ENCODE measurements at places on chromosomes 1 and 21.

- no peak for DNase-seq
Measured at GRCh38 chr1:222124602-222125001, 382.7 kb upstream of the DUSP10 start.

GRCh38 chr21:38420140-38420539 is 78.1 kb downstream of the ERG start:
- no peak for DNase-seq

DNA sequence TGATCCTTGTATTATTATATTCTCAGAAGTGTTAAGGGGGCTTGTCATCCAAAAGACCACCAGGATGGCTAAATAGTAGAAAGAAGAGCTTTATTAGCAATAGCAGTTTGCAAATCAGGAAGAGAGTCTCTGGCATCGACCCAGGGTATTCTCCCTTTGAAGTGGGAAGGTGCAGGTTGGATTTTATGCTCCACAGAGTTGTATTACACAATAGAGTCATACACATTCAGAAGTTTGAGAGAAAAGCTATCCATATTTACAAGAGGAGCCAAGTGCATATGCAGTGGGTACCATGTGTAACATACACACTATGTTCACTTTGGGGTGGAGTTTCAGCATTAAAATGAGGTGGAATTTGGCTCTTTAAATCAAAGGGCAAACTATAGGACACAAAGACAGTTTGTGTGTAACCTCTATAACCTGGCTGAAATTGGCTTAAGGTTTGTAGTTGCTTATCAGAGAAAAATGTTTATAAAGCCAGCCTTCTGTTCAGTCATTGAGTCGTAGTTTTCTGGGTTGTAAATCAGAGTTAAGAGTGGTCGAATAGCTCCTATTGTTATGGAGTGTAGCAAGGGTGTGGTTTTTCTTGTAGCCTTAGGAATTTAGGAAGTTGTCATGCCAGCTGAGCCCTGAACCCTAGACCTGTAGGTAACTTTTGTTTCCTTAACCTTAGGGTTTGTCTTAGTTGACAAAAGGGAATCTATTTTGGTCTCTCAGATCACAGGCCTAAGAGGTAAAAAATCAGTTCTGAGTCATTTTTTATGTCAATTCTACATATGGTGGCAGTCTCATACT is 125.3 kb downstream of the DNM3 start:
- DNase-seq: no peak

- no peak for DNase-seq
Measured at GRCh38 chr1:108045460-108045859, 80.5 kb upstream of the VAV3 start.

DNA sequence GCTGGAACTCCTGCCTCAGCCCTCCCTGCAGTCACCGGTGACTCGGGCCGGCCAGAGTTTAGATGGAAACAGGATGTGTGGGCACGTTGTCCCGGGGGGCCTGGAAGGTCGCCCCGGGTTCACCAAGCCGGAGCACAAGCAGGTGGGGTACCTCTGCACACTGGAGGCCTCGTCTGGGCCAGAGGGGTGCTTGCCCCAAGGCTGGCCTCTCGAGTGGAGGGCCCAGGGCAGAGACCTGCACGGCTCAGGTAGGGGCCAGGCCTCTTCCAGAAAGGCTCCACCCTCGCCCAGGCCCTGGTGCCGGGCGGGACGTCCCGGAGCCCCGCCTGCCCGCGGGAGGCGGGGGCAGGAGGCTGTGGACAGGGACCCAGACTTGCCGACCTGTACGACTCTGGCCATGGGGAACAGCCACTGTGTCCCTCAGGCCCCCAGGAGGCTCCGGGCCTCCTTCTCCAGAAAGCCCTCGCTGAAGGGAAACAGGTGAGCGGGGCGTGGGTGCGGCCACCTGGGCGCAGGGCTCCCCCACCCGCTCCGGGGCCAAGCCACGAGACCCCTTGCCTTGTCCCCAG is at the start of gene PLEKHN1:
PLEKHN1 (plus strand) TSS at position 348 of the 569 bp plus-strand sequence; CDS start at position 398, 50 bp downstream.
- DNase-seq: no peak

- no peak for DNase-seq
Measured at GRCh38 chr1:121558514-121558913, 373.7 kb downstream of the SRGAP2C start.

DNA sequence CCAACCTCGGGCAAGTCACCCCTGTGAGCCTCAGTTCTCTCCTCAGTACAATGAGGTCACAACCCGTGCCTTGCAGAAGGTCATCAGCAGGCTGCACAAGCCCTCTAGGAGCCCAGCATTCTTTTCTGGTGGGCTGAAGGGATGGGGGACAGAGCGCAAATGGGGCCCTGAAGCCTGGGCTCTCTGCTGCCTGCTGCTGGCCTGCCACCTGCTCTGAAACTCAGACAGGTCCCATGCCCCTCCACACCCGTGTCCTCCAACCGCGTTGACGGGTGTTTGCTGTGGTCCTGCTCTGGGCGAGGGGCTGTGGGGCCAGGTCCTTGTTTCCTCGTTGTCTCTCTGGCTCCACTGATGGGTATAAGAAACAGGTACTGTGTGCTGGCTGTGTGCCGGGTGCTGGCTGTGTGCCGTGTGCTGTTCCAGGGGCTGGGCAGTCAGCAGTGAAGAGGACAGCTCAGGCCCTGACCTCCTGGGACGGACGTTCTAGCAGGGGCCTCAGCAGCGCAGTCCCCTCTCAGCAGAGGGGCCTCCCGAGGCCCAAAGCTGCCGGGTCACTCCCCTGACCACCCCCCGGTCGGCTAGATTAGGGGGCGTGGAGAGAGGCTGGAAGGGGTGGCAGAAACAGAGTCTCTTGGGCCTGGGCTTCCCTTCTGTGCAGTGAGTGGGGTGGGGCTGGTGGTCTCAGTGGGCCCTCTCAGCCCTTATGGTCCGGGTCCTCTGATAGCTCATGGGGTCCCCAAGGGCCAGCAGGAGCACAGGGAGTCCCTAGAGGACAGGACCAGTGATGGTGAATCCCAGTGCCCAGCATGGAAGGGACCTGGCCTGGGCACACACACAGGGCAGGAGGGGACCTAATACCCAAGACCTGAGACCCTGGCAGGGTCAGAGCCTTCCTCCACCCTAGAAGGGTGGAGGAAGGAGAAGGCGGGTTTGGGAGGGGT is 42.1 kb downstream of the DMRTB1 start:
- no peak for DNase-seq

GRCh38 chr1:187909382-187909781 is 1080.6 kb downstream of the PLA2G4A start:
- DNase-seq: no peak

GRCh38 chr1:168863772-168864171 is 134.8 kb upstream of the DPT start:
- DNase-seq: no peak

GRCh38 chr1:29548091-29548490 is 311.8 kb downstream of the PTPRU start:
- DNase-seq: no peak

GRCh38 chr21:33881689-33882440 is 33.7 kb downstream of the ATP5PO start:
- DNase-seq: no peak

DNA sequence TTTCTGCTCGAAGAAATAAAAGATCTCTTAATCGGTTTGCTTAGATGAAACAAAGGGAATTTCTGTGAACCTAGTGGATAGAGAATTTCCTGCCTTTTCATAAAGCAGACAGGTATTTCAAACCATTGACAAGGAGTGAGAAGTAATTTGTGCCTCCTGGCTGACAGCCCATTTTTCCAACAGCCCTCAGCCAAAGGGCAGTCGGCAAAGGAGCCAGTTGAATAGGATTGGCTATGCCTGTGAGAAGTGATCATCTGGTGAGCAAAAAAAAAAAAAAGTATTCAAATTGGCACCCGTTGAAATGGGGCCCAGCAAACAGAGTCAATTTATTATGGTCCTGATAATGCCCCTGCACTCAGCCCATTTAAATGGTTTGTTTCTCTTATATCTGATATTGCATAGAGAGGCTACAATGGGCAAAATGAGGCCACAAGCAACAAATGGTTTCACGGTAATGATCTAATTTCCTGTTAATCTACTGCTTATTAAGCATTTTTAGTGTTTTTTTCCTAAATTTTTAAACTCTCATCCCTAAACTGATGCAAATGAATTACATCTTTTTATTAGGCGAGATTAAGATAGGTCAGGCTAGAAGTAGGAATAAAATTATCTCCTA is 477.5 kb downstream of the NUF2 start:
- DNase-seq: no peak

DNA sequence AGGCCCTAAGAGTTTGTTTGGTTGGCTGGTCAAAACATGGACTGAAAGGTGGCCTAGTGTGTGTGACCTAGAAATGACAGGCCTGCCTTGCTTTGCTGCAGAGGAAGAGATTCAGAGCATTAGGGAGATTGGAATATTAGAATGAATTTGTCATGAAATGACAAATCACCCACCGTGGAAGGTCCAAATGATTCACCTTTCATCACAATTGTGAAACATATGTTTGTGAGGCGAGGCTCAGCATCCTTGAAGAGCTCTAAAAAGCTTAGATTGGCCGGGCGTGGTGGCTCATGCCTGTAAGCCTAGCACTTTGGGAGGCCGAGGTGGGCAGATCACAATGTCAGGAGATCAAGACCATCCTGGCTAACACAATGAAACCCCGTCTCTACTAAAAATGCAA is 5.5 kb downstream of the LCE1B start:
- no peak for DNase-seq

GRCh38 chr1:112006416-112007025 is 17.1 kb upstream of the KCND3 start:
- DNase-seq: no peak

DNA sequence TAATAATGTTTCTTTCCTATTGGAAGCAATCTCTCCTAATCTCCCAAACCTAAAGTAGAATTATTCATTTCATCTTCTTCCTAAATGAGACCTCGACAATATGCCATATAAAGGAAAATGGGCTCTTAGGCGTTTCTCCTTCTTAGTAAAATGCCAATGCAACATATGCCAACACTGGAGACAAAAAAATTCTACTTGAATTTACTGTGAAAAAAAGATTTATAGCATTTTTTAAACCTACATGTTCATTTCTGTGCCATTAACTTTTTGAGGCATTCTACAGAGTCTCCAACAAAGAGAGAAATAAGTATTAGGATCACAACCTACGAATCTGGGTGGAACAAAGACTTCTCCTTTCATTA is 1.3 kb downstream of the WDR47 start:
- DNase-seq: no peak

DNA sequence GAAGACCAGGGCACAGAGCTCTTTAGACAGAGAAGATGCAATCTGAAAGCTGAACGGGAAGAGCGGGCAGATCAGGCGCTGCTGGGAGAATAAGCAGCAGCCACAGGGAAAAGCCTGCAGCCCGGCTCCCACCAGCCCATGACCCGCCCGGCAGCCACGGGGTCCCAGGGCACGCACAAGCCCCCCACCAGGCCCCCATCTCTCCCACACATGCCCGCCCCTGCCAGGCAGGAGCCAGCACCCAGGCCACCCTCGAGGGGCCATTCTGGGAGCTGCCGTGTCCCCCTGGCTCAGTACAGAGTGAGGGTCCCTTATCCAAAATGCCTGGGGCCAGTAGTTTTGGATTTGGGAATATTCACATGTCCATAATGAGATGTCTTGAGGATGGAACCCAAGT is 16.3 kb downstream of the SLC19A1 start:
- no peak for DNase-seq

DNA sequence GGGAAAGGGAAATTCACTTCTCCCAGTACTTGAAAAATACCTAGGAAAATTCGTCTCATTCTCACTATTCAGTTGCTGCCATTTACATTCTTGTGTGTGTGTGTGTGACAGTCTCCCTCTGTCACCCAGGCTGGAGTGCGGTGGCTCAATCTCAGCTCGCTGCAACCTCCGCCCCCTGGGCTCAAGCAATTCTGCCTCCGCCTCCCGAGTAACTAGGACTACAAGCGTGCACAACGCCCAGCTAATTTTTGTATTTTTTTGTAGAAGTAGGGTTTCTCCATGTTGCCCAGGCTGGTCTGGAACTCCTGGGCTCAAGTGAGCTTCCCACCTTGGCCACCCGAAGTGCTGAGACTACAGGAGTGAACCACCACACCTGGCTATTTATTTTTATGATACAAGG is 1.2 kb downstream of the SNAPIN start:
- DNase-seq: no peak

GRCh38 chr1:103190766-103191165 is 82.4 kb upstream of the COL11A1 start:
- no peak for DNase-seq

DNA sequence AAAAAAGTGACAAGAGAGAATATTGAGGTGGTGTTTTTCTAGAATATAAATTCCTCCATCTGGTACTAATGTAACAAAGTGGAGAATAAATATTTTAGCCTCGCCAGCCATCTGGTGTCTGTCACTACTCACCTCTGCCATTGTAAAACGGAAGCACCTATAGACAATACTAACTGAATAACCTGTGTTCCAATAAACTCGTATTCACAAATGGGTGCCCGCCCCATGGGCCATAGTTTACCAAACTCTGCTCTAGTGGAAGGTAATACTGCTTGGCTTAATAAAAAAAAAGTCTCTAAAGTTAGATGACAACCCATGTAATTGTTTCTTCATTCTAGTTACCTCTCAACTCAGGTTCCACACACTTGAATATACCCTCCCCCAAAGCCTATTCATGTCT is 8.1 kb downstream of the MIS18A start:
- DNase-seq: no peak

DNA sequence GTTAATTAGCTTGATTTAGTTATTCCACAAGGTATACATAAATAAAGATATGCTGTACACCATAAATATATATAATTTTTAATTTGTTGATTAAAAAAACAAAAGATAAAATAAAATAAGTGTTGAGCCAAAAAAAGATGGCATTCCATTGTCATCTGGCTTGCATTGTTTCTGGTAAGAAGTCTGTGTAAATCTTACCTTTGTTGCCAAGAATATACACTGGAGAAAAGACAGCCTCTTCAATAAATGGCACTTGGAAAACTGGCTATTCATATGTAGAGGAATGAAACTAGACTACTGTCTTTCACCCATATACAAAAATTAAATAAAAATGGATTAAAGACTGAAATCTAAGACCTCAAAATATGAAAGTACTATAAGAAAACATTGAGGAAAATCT is 196.5 kb downstream of the IER5 start:
- no peak for DNase-seq

DNA sequence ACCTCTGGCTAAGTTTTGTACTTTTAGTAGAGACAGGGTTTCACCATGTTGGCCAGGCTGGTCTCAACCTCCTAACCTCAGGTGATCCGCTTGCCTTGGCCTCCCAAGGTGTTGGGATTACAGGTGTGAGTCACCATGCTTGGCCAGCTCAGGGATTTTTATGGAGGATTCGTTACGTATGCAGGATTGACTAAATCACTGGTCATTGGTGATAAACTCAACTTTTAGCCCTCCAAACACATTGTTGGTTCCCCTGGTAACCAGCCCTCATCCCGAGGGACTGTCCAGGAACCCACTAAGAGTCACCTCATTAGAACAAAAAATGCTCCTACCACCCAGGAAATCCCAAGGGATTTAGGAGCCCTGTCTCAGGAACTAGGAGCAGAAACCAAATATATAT is 40.4 kb downstream of the ST3GAL3 start:
- no peak for DNase-seq
